ENCODE measurements at places on chromosomes 16 and 17.

GRCh38 chr17:75059369-75060345 lies 12.6 kb downstream of the KCTD2 start:
- no peak for DNase-seq

- DNase-seq, result no peak
Measured at GRCh38 chr17:40528692-40529417, 27.4 kb upstream of the TNS4 start.

- no peak for DNase-seq
Measured at GRCh38 chr16:48537275-48537674, 72.7 kb downstream of the N4BP1 start.

DNA sequence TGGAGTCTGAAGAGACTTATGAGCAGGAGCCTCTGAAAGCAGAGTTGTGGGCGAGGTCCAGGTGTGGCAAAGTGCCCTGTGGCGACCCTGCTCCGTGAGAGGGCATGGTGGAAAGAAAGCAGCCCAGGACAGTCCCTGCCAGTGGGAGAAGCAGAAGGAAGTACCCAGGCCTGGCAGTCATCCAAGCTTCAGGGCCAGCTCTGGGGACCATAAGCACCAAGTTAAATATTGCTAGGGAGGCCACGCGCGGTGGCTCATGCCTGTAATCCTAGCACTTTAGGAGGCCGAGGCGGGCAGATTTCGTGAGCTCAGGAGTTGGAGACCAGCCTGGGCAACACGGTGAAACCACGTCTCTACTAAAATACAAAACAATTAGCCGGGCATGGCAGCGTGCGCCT lies 4.9 kb upstream of the ASGR1 start:
- no peak for DNase-seq

GRCh38 chr16:78869492-78869891 lies 731.0 kb downstream of the MAF start:
- no peak for DNase-seq

DNA sequence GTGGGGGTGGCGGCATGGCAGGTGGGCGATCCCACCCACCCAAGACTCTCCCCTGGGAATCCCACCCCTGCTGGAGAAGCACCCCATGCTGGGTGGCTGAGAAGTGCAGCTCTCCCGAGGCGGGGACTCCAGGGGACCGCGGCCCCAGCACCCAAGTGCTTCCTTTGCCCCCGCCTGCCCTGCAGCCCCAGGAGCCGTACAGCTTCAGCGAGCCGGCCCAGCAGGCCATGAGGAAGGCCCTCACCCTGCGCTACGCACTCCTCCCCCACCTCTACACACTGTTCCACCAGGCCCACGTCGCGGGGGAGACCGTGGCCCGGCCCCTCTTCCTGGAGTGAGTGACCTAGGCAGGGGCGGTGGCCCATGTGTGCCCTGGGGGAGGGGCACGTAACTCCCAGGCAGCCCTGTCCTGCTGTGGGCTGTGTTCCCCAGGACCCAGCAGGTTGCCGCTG lies 11.7 kb downstream of the GAA start:
- DNase-seq, result no peak

DNA sequence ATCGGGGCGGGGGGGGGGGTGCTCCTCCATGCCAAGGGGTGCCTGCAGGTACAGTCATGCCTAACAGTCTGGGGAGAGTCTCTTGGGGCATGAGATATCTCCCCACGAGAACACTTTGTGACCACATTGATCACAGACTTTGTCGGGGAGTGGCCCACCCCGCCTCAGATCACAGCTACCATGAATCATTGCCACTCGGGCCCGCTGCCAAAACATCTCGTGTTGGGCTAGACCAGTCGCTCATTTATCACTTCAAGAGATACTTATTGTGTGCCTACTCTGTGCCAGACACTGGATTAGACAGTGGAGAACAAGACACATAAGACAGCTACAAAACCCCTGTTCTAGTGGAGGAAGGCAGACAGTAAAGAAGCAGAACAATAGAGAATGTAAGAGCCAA lies 72.6 kb downstream of the CLEC16A start:
- DNase-seq, result peak; percentile 4

GRCh38 chr17:18246880-18247612 lies 11.5 kb downstream of the FLII start:
- DNase-seq, result no peak

- no peak for DNase-seq
Measured at GRCh38 chr17:77654296-77654695, 304.2 kb upstream of the TNRC6C start.

DNA sequence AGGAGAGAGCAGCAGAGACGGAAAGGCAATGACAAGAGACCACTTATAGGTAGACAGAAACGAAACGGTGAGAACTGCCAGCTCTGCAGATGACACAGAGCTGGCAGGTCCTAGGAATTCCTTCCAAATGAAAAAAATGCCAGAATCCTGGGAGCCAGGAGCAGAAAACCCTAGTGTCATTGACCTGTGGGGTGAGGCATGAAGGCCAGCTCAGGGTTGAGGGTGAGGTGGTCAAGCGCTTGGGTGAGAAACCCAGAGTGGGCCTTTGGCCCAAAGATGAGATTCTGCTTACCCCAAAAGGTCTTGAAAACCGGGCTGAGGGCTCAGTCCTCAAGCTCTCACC lies 9.2 kb downstream of the HIC1 start:
- no peak for DNase-seq

GRCh38 chr17:49571764-49572163 lies 3.9 kb upstream of the NXPH3 start:
- no peak for DNase-seq

DNA sequence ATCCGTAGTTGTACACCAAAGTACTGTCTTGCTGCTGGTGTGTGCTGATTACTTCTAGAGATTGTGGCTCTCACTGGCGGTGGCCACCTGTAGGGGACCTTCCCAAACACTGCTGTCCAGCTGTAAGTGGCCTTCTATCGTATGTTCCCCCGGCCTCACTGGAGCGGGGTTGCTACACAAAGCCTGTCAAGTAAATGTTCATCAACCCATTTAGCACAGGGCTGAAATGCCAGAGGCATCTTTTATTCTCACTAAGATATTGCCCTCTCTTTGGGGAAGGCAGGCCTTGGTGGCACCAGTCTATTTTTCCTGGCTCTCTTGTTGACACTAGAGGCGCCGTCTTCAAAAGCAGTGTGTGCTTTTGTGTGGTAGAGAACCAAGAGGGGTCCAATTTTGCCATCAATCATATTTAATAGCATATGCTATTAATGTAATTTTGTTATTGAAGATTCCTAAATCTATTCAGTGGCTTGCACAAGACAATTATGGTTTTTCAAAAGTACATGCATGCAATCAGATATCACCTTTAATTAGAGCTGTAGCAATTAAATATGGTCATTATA lies 514.4 kb upstream of the SALL1 start:
- no peak for DNase-seq

DNA sequence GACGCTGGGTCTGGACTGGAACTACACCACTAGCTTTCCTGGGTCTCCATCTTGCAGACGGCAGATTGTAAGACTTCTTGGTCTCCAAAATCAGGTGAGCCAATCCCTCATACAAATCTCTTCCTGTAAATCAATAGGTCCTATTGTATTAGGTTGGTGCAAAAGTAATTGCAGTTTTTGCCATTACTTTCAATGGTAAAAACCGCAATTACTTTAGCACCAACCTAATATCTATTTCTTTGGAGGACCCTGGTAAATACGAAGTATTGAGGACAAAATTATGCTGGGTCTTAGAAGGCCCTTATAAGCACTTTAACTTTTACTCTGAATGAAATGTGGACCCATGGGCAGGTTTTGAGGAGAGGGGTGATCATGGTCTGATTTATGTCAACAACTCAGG lies 330.6 kb upstream of the C16orf82 start:
- DNase-seq, result no peak

GRCh38 chr17:82697808-82698064 lies 762 bp downstream of the RAB40B start:
- DNase-seq, result no peak

GRCh38 chr17:78372841-78373240 lies 5.6 kb upstream of the PGS1 start:
- no peak for DNase-seq

DNA sequence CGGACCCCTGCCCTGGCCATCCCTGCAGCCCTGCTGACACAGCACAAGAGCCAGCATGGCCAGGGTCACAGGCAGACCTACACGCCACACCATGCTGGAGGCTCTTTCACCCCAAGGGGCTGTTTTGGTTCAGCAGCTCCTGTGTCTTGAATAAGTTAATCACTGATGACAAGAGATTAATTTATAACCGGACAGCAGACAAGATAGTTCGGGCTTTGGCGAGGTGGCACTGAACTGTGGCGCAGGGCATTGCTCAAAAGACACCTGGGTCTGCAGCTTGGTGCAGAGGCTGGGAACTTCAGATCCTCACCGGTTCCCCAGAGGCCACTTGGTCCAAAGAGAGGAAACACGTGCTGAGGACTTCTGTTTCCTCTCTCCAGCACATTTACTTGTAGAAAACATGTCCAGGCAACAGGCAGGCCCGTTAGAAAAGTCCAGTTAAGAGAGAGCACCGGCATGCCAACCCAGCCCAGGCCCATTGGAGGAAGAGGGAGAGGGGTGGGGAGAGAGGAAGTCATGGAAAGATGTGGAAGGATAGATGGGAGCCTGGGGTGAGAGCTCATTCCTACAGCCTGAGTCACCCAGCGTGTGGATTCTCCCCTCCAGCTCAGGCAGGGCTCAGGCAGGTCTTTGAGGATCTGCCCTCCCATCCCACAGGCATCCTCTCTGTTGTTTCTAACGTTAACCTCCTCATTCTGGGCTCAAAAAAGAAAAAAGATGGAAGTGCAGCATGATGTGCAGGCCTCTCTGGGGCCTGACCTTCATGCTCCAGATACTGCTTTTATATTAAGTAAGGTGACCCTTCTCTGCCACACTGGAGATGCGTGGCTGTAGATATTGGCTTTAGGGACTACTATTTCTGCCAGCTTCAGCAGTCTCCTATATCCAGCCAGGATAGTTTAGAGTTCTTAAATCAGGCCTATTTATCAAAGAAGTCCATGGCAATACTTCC lies 80.0 kb upstream of the HNF1B start:
- no peak for DNase-seq

DNA sequence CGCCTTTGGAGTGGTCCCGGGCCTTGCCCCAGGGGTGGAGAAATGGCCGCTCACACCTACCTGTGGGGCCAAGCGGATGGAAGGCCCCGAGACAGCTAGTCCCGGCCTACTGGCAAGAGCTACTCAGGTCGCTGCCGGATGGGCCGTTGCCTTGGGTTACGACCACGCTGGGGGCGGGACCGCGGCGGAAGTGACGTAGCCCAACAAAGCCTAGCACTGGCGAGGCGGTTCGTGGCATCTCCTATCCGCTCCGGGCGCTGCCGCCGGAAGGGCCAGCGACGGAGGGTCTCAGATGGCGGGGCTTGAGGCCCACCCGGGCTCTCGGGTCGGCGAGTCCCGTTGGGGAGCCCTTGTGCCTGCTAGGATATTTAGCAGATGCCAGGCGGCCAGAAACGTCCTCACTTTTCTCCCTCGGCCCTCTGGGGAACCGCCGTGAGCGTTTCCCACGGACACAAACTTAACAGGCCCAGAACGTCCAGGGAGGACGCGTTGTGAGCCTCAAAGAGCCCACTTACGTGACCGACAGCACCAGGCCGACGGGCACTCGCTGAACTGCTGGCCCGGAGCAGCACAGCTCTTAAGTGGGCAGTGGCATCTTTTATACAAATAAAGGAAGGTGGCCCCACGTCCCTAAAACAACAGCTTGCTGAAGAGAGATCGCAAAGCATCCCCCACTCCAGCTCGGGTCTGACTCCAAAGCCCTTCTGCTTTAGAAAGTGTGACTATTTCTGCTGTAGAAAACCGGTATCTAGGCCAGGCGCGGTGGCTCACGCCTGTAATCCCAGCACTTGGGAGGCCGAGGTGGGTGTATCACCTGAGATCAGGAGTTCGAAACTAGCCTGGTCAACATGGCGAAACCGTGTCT lies at the start of gene C16orf46:
Gene C16orf46 (minus strand): TSS at position 163 of the 865 bp plus-strand sequence. CDS start 13,283 bp downstream, outside the sequence.
- DNase-seq, result peak; percentile 96

GRCh38 chr17:48628649-48629410 lies 2.7 kb upstream of the HOXB9 start:
- DNase-seq, result no peak

All from activated T-cell treated with anti-CD3 and anti-CD28 coated beads for 4 hours (primary cell).